ENCODE measurements at places on chromosomes 11 and 22.

DNA sequence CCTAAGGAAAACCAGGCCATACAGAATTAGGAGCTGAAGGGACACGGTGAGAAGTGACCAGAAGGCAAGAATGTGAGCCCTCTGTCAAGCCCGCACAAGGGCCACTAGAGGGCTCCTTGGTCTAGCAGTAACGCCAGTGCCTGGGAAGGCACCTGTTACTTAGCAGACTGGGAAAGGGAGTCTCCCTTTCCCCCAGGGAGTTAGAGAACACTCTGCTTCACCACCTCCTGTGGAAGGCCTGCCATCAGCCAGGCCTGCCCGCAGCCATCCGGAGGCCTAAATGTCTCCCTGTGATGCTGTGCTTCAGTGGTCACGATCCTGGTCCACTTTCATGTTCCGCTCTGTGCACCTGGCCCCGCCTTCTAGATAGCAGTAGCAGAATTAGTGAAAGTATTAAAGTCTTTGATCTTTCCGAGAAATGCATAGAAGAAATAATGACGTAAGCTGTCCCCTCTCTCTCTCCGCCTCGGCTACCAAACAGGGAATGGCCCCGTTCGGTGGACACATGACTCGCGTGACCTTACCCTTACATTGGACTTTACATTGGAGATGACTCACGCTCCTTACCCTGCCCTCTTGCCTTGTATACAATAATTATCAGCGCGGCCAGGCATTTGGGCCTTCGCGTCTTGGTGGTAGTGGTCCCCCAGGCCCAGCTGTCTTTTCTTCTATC, 10.7 kb upstream of the GSTP1 start:
- DNase-seq: no peak

GRCh38 chr11:91902312-91902711, 322.3 kb upstream of the FAT3 start:
- no peak for DNase-seq

- no peak for DNase-seq
These were observed 19.5 kb downstream of the AMPD3 start for GRCh38 chr11:10474551-10474950.

GRCh38 chr11:44964526-44965209, 14.0 kb upstream of the TP53I11 start:
- DNase-seq: no peak

- DNase-seq: no peak
These were observed 9.4 kb upstream of the PMM1 start for GRCh38 chr22:41598891-41599635.

GRCh38 chr22:24291515-24292201, 21.0 kb downstream of the SPECC1L start:
- DNase-seq: no peak
